Dermis microvascular lymphatic vessel endothelial cell (primary cell): ENCODE measurements at places on chromosomes 7 and 10. TPM values are rescaled to one million over a fixed set of nuclear protein-coding genes. Genes with fewer than 3 reads are reported as not detected.

The TMEM176A gene
- total RNA-seq: not detected in 2 replicates

The ZPBP gene
- not detected in 2 replicates for total RNA-seq

The FXYD4 gene
- not detected in 2 replicates for total RNA-seq

The CXCL12 gene
- 0.77 and 2.3 TPM in 2 replicates for total RNA-seq

The SEMA3C gene
- under 0.01 and 3.9 TPM in 2 replicates for total RNA-seq

The PHKG1 gene
- total RNA-seq: 0.13 and 0.38 TPM in 2 replicates

The GCC1 gene
- 15.5 and 18.5 TPM in 2 replicates for total RNA-seq

The SPDYE6 gene
- not detected in 2 replicates for total RNA-seq

The ASB10 gene
- total RNA-seq: not detected in 2 replicates

The BAG3 gene
- total RNA-seq: 4.9 and 8.3 TPM in 2 replicates

The TUBB8 gene
- under 0.01 TPM in 1 of 2 replicates, not detected in the other for total RNA-seq

The DOCK4 gene
- 59.7 and 63.8 TPM in 2 replicates for total RNA-seq

The SYPL1 gene
- total RNA-seq: 70.1 and 87.7 TPM in 2 replicates

The CASTOR2 gene
- 10.5 and 14.7 TPM in 2 replicates for total RNA-seq

The HTRA1 gene
- 60.7 and 80.4 TPM in 2 replicates for total RNA-seq

The FMC1 gene
- 8.9 and 16.6 TPM in 2 replicates for total RNA-seq

The NPFFR1 gene
- not detected in 2 replicates for total RNA-seq

The PAPOLB gene
- 0.13 and 0.25 TPM in 2 replicates for total RNA-seq

The CAV2 gene
- 155 and 161 TPM in 2 replicates for total RNA-seq
